Activated T-helper 1 cell treated with anti-CD3 and anti-CD28 coated beads, Interleukin-12 subunit alpha, Interleukin-12 subunit beta, Interleukin-2, Interleukin-4 antibody, amounts not matched to agents 30 ng/mL and 10 ng/mL and 1 ng/mL, durations not matched to agents 14 hours and 24 hours and 36 hours (primary cell): ENCODE measurements at places on chromosomes 11 and 22. TPM values are rescaled to one million over a fixed set of nuclear protein-coding genes. Genes with fewer than 3 reads are reported as not detected.

GRCh38 chr22:19663286-19663815 lies 51.0 kb upstream of the SEPTIN5 start:
- DNase-seq, result no peak
- H3K27ac ChIP-seq, result no peak overlapping the region
- no peak overlapping the region for H3K4me3 ChIP-seq
- no peaks in the 10 kb centered on the region for H3K4me1 ChIP-seq
- H3K36me3 ChIP-seq, result no peaks in the 10 kb centered on the region
- H3K27me3 ChIP-seq, result peaks cover 11% of the 10 kb centered on the region

DNA sequence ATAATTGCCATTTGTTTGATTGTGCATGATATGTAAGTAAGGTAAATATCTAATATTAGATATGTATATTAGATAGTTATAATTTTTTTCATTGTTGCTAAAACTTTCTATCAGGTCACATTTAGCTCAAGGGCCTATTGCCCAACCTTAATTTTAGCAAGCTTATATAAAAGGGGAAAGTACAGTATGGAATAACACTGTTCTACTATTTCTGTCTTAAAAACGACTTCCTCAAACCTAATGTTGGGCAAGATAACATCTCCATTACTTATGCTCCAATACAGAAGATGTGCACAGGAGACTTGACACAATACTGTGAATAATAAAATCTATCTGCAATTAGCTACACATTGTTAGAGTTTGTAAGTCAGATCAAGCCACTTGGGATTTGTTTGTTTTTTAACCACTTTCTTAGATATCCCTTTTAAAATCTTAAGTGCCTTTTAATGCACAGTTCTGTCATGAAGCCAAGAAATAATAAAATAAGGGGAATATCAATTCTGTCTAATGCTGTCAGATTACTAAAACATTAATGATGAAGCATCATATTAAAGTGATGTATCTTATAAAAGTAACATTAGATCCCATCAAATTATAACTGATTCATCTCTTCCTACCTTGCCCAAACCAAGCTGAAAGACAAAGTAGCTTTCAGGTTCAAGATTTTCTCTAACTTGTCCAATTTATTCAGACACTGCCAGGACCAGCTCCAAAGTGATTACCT lies 98.1 kb downstream of the SIK3 start:
- H3K27ac ChIP-seq, result no peak overlapping the region
- peaks cover 17% of the 10 kb centered on the region for H3K36me3 ChIP-seq
- no peak for DNase-seq

GRCh38 chr11:133172349-133172748 lies 360.0 kb downstream of the OPCML start:
- H3K4me1 ChIP-seq, result peaks cover 5% of the 10 kb centered on the region
- no peak overlapping the region for H3K4me3 ChIP-seq
- no peak overlapping the region for H3K27ac ChIP-seq

OR8G1 gene
- not detected in 2 replicates for total RNA-seq

DNA sequence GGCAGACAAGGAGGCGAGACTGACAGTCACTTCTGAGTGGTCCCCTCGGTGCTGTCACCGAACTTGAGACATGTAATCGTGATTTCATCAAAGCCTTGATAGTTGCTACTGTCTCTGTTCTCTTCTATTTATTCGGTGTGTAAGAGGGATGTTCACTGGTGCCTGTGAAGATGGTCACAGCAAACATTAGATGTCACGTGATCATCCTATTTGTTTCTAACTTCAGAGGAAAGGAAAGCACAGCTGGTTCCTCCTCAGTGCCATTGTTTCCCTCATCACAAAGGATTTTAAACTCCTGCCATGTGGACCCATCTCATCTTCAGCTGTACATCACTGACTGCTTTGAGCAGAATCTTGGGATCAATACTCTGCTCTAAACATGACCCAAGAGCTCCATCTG lies 73.1 kb upstream of the CLMP start:
- peaks cover 11% of the 10 kb centered on the region for H3K27me3 ChIP-seq
- H3K4me3 ChIP-seq, result no peak overlapping the region
- no peak for DNase-seq
- peaks cover 13% of the 10 kb centered on the region for H3K4me1 ChIP-seq
- H3K36me3 ChIP-seq, result no peaks in the 10 kb centered on the region

CD6 gene
- total RNA-seq, result 411 and 416 TPM in 2 replicates
